ENCODE measurements at places on chromosomes 6 and 20. TPM values are rescaled to one million over a fixed set of nuclear protein-coding genes. Genes with fewer than 3 reads are reported as not detected.

The HLA-DPB1 gene
- total RNA-seq = 41.2 TPM

- no peak for DNase-seq
These were observed 116.7 kb upstream of the MAN1A1 start for GRCh38 chr6:119466226-119466625.

GRCh38 chr6:169244684-169245383, 8.8 kb downstream of the THBS2 start:
- DNase-seq = no peak

DNA sequence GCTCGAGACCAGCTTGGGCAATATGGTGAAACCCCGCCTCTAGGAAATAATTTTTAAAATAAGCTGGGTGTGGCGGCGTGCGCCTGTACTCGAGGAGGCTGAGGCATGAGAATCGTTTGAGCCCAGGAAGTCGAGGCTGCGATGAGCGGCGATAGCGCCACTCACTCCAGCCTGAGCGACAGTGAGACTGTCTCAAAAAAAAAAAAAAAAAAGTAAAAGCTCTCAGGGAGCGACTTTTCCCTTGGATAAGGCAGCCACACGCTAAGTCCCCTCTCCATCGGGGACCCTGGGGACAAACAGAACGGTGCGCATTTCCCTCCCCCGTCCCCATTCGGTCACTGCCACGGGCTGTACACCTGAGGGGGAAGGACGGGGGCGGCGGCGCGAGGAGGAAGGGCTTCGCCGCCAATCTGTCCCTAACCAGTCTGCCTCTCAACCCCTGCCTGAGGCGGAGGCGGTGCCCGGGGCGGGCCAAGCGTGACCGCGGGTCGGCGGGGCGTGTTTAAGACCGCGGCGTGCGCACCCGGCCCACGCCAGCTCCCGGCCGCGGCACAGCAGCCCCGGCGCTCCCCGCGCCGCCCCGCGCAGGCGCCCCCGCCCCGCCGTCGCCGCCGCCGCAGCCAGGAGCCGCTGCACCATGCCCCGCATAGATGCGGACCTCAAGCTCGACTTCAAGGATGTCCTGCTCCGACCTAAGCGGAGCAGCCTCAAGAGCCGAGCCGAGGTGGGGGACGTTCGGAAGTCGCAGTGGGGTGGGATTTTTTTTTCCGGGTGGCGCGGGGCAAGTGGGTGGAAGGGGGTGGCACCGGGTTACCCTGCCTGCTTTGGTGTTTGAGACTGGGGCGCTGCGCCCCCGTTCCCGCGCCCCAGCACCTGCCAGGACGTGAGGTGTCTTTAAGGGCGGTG, at the start of gene GMPR:
Gene GMPR (plus strand): TSS at position 531 of the 906 bp plus-strand sequence. CDS start 107 bp downstream, at position 638.
- peak; percentile 60 for DNase-seq

The PFDN4 gene
- total RNA-seq = 18.9 TPM

DNA sequence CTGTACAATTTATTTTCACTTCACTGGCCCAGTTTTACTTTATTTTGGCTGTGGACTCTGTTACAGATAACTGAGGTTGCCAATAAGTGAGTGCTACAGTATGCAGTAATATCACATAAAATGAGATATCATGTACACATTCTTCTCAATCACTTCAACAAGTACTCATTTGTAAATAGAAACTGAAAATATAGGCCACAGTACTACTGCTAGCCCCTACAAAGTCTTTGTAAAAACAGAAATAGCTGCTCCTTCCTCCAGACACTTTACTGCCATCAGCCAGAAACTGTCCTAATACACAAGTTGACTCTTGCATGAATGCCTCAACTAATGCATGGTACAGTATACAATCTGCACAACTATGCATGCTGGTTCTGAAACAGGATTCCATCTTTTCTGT, 9.2 kb downstream of the DTNBP1 start:
- no peak for DNase-seq

GRCh38 chr6:91534614-91535013, 947.7 kb upstream of the MAP3K7 start:
- DNase-seq = no peak

Data from T-cell (primary cell).